Progenitor cell of endocrine pancreas (in vitro differentiated cells): ENCODE measurements at places on chromosomes 4 and X.

- DNase-seq = no peak
Measured at GRCh38 chrX:129239371-129239770, 283.9 kb downstream of the SMARCA1 start.

DNA sequence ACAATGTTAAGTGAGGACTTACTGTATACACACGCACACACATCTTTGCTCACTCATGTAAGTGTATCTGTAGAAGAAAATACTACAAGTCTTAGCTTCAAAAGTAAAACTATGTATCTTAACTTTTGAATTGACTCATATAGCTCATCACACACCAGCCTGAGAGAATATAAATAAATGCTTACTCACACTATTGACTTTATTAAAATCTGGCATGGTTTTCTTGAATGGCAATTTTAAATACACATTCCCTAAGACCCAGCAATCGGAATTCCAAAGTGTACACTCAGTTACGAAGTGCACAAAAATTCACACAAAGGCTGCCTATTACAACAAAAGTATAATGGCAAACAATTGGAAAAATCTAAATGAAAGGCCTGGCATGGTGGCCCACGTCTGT is 2.0 kb downstream of the ERCC6L start:
- DNase-seq = no peak

DNA sequence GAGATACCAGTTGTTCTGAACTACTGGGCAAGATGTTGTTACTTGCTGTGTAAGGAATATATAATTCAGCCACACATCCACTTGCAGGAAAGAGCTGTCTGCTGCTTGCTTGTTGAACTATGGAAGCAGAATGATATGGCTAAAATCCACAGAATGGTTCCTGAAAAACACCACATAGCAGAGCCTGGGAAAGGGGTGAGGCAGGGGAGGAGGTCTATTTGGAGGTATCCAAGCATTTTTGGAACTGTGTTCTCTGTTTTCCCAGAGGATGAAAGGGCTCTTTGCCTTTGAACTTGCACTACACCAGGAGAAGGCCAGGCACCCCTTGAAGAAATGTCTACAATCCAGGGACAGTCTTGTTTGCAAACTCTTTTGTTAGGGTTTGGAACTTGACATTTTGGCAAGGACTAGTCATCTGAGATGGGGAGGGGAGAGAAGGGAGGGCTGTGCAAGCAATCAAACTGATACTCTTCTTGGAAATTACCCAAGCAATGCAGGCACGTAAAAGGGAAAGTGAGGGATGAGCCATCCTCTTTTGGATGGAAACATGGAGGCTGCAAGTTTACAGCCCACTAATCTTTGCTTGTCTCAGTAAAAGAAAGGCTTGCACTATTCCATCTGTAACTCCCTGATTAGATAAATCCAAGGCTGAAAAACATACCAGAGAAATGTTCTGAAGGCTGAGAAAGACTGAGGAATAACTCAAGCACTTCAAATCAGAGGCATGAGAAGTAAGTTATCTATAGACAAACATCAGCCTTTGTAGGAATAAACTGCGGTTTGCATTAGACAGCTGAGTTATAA is 141.0 kb downstream of the TSPAN5 start:
- DNase-seq = no peak

DNA sequence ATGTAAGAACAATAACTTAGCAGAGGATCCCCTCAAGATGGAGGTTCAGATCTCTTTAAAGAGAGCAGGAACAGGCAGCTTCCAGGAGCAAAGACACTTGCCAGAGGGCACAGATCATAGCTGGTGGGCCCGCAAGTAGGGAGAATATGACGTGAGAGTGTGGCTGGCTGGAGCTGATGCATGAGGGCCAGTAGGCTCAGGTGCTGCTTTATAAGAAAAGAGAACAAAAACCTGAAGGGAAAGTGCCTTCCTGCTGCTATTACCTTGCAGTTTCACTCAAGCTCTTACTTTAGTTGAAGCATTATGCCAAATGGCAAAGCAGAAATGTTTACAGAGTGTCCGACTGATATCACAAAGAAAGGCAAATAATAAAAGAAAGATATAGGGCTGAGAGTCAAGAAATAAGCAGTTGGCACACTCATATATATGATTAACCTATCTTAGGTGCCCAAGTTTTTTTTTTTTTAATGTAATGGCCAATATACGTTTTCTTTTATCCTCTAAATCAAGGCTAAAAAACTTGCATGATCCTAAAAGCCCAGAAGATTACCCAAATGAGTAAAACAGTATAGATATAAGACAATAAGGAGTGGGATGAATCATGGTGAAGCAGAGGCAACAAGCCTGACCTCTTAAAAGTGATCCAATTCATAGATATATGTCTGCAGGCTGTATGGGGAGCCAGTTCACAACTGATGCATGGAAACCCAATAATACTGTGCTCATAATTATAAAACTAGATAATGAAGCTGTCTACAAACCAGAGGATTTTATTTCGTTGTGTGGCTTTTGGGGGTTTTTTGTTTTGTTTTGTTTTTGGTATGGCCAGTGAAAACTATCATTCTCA is 12.6 kb downstream of the NR0B1 start:
- DNase-seq = no peak

DNA sequence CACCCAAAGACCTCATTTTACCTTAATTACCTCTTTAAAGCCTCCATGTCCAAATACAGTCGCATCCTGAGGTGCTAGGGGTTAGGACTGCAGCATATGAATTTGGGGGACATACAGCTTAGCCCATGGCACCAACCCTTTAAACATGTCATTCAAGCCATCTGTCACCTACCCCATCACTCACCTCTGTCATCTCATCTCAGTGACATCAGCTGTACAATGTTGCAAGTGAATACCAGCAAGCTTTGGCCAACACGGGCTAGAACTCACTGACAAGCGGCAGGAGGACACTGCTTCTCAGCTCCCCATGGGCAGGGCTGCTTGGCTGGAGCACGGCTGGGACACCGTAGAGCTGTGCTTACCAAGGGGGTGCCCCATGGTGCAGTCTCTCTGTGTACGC is 107.5 kb downstream of the STK32B start:
- DNase-seq = no peak

- no peak for DNase-seq
Measured at GRCh38 chr4:23779422-23779821, 110.4 kb downstream of the PPARGC1A start.

- no peak for DNase-seq
Measured at GRCh38 chrX:23374291-23374690, 39.6 kb downstream of the PTCHD1 start.

GRCh38 chr4:182257503-182257902 is 14.3 kb downstream of the TENM3 start:
- DNase-seq = no peak

DNA sequence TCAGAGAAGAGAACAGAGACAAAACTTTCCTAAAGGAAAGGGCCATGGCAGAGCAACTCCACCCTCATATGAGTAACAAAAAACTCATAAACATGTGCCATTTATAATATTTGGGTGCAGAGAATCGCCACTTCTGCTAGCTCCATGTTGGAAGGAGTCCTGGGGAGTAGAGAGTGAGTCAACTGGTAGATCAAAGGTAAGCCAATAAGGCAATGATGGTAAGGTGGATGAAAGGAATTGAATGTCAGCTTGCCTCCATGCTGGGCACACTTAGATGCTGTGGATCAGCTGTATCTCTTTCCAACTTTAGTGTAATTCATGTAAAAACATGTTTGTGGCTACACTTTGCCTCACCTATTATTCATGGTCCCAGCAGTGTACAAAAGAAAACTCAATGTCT is 4.7 kb downstream of the QRFPR start:
- no peak for DNase-seq

GRCh38 chrX:24055043-24055356 is 244 bp downstream of the EIF2S3 start:
- DNase-seq = no peak

DNA sequence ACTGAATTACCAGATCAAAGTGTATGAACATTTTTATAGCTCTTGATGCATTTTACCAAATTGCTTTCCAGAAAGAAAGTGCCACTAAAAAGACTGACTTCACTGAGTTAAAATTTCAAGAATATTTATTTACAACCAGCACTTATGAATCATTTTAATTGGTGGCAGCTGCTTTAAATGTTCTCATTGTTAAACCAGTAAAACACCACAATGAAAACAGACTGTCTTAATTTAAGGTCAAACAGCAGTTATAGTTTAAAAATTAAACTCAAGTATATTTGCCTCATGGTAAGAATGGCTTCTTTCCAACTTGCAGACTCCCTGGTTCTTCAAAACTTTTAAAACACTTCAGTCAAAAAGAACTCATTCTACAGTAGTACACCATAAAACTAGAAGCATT is 36.9 kb downstream of the AMMECR1 start:
- DNase-seq = no peak

GRCh38 chrX:124341396-124342132 is 4.8 kb upstream of the SH2D1A start:
- DNase-seq = no peak

DNA sequence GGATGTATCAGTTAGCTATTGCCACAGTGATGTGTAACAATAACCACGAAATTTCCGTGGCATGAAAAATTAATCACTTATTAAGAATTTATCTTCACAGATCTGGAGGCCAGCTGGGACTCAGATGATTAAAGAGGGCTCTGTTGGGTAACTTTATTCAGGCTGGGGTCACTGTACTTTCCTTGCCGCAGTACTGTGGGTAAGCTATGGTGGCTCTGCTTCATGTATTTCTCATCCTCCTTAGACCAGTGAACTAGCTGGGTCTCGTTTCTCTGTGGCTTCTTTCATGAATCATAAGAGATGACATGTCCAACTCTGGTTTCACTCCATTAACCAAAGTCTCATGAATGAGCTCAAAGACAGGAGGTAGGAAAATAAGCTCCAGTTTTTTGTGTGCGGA is 13.5 kb downstream of the TEX13B start:
- DNase-seq = no peak

GRCh38 chr4:79201971-79202370 is 123.9 kb downstream of the NAA11 start:
- DNase-seq = no peak

- DNase-seq = no peak
Measured at GRCh38 chr4:44017422-44017739, 431.2 kb downstream of the KCTD8 start.

DNA sequence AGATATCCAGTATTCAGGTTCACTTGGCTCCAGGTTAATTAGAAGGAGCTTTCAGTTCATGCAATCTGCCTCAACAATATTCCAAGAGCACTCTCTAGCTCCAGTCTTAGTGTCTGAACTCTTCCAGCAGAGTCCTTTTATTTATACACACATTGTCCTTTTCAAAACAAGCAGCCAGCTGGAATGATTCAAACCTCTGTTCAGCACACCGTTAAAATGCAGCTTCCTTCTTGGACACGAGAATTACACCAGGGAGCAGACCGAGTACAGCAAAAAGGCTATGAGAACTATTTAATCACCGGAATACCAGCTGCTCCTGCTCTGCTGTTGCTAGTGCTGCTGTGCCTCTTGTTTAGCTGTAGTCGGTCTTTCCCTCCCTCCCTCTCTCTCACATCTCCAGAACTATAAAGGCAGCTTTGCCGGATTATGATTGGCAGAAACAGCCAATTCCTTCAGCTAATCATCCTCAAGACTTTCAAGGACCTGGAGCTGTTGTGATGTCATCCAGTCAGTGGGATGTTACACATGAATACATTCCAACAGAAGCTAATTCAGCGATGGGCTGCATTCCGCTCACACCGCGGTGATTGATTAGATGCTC is at the start of gene NDST4:
Gene NDST4 (minus strand): TSS at position 115 of the 601 bp plus-strand sequence. CDS start 36,584 bp downstream, outside the sequence.
- no peak for DNase-seq

DNA sequence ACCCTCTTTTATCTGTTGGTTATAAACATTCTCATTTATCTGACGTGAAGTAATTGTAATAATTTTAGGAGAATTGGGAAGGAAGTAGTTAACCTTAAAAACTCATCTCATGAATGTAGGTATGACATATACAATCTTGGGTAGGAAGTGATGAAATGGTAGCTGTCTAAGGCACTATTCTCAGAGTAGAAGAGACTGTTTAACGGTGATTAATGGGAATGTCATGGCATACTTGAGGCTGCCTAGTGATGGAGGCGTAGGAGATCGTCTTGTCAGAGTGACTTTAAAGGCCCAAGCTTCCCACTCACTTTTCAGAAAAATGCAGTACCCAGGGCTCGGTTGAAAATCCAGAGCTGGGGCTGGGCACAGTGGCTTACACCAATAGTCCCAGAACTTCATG is 19.4 kb upstream of the AGA start:
- DNase-seq = no peak

- DNase-seq = no peak
Measured at GRCh38 chr4:85724791-85725563, 250.0 kb downstream of the ARHGAP24 start.
